Dermis microvascular lymphatic vessel endothelial cell (primary cell): ENCODE measurements at places on chromosomes 4 and X. TPM values are rescaled to one million over a fixed set of nuclear protein-coding genes. Genes with fewer than 3 reads are reported as not detected.

Gene CLDN22
- not detected in 2 replicates for total RNA-seq

Gene TMEM154
- 0.63 and 1.8 TPM in 2 replicates for total RNA-seq

Gene WNK3
- 0.13 and 0.38 TPM in 2 replicates for total RNA-seq

Gene TRO
- total RNA-seq = 1.2 and 4.2 TPM in 2 replicates

Gene BEX2
- 0.77 and 1.1 TPM in 2 replicates for total RNA-seq

Gene WDR13
- 116 and 123 TPM in 2 replicates for total RNA-seq

Gene RBM46
- not detected in 2 replicates for total RNA-seq

Gene MRPS18C
- total RNA-seq = 16.7 and 24.6 TPM in 2 replicates

Gene PDGFRA
- total RNA-seq = 0.13 and 0.39 TPM in 2 replicates

Gene STPG2
- 0.13 TPM in 1 of 2 replicates, not detected in the other for total RNA-seq

Gene SRPX2
- total RNA-seq = 1.9 and 4.0 TPM in 2 replicates

Gene PHEX
- 0.63 and 0.64 TPM in 2 replicates for total RNA-seq

Gene SERTM2
- not detected in 2 replicates for total RNA-seq

Gene CDK16
- 41.6 and 65.4 TPM in 2 replicates for total RNA-seq
